ENCODE measurements at places on chromosomes 2 and 18.

GRCh38 chr2:213213186-213213585, 61.8 kb upstream of the IKZF2 start:
- no peak for DNase-seq

- no peak for DNase-seq
These were observed 119.0 kb downstream of the ARL4C start for GRCh38 chr2:234377761-234378391.

DNA sequence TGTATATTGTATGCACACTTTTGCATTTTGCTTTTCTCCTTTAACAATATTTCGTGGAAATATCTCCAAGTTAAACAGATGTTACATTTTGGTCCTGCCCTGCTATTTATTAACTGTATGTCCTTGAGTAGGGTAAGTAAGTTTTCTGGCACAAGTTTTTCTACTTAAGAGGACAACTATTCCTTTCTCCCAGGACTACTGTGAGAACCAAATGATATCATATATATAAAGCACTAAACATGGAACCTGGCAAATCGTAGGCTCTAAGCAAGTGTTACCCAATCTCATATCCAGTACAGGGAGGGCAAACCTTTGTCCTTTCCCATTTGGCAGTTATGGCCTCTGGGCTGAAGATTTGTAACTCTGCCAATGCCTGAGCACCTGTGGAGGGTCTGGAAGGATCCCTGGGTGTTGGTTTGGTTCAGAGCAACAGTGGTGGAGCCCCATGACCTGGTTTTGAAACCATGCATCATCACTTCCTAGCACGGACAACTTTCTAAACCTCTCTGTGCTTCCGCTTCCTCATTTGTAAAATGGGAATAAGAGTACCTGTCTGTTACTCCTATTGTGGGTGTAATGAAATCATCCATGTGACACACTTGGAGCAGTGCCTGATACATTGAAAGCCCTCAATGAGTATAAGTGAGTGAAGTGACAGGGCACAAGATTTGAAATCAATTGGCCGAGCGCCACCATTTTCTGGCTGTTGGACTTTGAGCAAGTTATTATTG, 28.3 kb upstream of the ICOS start:
- no peak for DNase-seq

DNA sequence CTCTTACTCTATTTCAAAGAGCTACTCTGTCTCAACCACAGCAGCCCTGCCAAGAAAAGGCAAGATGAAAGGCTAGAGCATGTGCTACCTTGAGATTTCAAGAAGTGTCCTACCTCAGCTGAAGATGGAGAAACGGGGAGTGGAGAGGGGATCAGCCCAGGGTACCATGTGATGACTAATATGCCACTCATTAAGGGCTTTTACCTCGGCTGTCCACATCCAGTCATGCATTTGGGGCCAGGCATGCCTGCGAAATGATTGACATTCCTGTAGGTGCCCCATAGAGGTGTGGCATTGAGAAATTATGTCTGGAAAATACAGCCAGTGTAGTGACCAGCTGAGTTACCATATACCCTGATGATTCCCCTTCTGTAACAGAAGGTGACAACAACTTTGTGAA, 96.1 kb downstream of the NRP2 start:
- DNase-seq: no peak

GRCh38 chr2:113776949-113777348, 20.5 kb upstream of the SLC35F5 start:
- no peak for DNase-seq

DNA sequence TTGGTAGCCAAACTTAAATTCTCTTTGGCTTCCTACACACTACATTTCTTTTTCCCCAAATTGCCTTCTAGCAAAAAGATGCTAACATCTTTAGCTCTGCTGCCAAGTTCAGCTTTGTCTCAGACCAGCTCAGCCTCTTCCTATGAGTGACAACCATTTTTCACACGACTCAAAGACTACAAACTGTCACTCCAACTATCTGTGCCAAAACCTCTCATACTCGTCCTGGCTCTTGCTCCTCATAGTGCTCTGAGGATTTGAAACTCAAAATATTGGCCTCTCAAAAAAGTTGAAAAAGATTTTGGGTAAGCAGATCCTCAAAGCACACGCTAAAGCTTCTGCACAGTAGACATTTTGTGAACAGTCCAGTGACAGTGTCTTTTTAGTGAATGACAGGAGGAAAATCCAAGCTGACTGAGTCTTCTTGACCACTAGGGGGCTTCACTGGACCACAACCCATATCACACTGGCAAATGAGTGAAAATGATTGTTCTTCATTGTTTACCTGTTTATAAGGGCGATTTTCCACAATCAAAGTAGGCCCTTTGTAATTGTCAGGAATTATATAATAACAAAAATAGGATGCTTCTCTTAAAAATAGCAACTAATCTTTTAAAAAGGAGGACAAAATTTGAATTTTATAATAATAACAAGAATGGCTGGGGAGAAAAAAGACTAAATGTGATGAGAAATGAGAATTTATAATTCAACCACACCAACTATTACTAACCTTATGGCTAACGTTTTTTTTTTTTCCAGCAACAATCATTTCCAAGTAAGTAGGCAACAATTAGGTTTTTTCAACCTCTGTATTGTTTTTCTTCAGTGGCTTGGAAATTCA, 85.5 kb upstream of the PGAP1 start:
- peak; percentile 36 for DNase-seq

DNA sequence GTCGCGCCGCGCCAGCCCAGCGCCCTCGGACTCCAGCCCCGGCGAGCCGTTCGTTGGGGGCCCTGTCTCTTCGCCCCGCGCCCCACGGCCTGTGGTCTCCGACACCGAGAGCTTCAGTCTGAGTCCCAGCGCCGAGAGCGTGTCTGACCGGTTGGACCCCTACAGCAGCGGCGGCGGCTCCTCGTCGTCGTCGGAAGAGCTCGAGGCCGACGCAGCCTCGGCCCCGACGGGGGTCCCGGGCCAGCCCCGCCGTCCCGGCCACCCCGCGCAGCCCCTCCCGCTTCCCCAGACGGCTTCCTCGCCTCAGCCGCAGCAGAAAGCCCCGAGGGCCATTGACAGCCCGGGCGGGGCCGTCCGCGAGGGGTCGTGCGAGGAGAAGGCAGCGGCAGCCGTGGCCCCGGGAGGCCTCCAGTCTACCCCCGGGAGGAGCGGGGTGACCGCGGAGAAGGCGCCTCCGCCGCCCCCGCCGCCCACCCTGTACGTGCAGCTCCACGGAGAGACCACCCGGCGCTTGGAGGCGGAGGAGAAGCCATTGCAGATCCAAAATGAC, 1.4 kb downstream of the PHLPP1 start:
- DNase-seq: peak; percentile 62

GRCh38 chr2:150607390-150607811, 119.9 kb upstream of the RND3 start:
- DNase-seq: no peak

DNA sequence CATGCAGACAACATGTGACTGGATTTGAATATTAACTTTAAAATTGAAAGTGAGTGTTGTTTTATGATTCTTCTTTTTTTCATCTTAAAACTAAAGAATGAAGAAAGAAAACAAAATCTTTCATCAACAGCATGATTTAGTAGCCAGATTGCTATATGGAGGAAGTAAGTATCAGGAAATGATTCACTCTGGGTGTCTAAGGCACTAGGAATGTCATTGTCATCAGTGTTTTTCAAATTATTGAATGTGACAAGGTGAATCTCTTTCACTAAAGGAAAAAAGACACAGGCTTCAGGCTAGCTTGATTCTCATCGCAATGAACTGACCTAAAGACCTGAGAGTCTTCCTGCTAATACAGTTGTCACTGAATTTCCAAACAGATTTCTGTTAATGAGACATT, 430.1 kb downstream of the FBXO15 start:
- DNase-seq: no peak

DNA sequence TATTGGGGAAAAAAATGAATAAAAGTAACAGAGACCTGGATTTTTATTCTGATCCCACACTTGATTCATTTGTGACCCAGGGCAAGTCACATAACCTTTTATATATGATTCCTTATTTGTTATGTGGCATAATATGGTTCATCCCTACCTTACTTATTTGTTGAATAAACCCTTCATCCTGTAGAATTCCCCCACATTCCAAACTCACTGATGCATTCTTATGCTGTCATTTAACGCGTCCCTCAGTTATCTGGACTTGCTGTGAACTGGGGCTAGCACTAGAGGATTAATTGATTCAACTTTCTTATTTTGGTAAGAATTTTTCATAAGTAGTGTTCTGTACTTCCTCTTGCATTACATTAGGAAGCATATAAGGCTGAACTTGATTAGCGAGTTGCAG, 384.7 kb upstream of the RAB12 start:
- DNase-seq: no peak

DNA sequence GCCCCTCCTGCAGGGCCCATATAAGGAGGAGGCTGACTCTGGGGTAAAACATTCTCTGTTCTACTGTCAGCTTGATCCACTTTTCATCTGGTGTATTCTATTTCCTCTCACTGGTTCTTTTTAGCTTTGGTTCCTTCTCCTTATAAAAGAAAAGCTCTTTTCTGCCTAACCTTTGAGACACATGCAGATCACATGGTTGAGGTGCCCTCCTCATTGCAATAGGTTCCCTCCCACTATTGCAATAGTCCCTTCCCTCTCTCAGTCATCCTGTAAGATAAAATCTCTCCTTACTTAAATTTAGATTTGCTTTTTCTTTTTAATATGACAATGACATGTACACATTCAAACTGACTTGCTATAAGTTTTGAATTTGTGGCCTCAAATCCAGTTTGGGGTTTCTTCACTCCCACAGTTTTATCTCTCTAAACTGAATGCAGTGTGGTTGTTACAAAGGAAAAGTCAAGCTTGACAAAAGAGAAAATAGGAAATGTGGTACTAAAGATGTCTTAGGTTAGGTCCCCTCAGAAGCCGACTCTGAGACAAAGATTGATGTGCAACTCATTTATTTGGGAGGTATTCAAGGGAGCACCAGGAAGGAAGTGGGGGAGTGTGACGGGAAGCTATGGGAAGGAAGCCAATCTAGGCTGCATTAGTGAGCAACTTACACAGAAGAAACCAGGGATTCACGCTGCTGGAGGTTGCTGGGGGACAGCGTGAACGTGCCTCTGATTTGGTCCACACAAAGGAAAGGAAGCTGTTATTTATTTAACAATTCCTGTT, 127.6 kb upstream of the LINC00305 start:
- DNase-seq: no peak

DNA sequence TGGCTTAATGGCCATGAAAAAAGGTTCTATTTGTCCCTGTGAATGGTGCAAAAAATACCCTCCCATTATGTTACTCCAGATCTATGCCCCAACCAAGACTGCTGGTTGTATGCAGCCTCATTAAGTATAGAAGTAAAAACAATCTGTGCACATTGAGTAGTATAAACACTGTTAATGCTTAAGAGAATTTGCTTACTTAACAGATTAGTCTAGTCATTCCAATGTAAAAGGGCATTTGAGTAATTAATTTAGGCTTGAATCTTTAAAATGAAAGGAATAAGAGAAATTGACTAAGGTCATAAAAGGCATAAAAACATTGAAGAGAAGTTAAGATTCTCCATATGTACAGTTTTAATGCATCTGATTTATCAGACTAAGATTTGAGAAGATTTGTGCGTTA, 51.2 kb downstream of the FAM124B start:
- no peak for DNase-seq

DNA sequence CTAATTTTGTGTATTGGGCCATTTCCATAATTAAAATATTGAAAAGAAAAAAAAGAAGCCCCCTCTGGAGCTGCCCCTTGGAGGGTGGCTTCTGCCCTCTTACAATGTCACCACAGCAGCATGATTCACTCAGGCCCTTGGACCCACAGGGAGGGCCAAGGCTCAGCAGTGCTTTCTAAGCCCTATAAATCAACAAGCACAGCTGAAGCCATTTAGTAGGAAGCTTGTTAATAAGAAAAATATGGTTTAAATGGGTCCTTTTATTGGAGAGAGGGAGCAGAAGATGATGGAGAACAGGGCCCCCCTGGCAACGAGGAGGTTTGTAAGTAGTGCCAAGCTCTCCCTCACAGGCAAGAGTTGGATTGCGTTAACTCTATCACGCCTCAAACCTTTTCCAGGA, 107.6 kb upstream of the FZD7 start:
- no peak for DNase-seq

DNA sequence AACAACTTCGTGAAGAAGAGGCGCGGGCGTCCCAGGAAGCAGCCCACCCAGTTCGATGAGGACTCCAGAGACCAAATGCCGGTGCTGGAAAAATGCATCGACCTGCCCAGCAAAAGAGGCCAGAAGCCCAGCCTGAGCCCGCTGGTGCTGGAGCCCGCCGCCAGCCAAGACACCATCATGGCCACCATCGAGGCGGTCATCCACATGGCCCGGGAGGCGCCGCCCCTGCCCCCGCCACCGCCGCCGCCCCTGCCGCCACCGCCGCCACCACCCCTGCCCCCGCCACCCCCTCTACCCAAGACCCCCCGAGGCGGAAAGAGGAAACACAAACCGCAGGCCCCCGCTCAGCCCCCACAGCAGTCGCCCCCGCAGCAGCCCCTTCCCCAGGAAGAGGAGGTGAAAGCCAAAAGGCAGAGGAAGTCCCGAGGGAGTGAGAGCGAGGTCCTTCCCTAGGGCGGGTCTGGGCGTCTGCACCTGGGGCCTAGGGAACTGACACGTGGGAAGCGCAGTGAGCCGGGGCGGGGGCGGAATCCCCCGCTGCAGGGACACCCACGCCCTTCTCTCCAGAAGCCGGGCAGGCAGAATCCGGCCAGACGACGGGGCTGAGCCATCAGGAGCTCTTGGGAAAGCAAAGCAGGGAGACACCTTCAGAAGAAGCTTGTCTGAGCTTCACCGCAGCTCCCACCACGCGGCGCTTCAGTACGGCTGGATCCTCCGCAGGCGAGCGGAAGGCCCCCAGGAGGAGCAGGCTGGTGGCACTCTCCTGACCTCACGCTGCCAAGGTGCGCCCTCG, 382.8 kb downstream of the SETBP1 start:
- DNase-seq: no peak

DNA sequence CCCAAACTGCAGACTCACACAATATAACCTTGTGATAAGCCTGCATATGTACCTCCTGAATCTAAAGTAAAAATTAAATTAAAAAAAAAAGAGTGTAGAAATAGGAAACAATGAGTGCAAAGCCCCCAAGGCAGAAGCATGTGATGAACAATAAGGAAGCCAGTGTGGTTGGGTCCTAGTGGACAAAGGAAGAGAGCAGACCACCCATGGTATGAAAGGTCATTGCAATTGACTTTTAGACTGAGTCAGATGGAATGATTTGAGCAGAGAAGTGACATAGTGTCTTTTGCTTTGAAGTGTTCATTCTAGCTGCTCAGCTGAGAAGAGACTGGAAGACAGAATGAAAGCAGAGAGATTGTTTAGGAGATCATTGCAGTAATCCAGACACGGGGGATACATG, 417.1 kb downstream of the RAD51AP2 start:
- DNase-seq: no peak

- peak; percentile 94 for DNase-seq
These were observed 2.9 kb upstream of the NEURL3 start for GRCh38 chr2:96507957-96508520.
